ENCODE measurements at places on chromosomes 1 and 21. TPM values are rescaled to one million over a fixed set of nuclear protein-coding genes. Genes with fewer than 3 reads are reported as not detected.

NID1 gene
- total RNA-seq = 62.6 TPM

C4BPA gene
- total RNA-seq = not detected

GIPC2 gene
- total RNA-seq = 1.2 TPM

TPRG1L gene
- 26.9 TPM for total RNA-seq

RPE65 gene
- not detected for total RNA-seq

SPRR2E gene
- total RNA-seq = not detected

FAM131C gene
- under 0.01 TPM for total RNA-seq

RABGGTB gene
- 129 TPM for total RNA-seq

AMY1A gene
- total RNA-seq = not detected

CA6 gene
- not detected for total RNA-seq

SYT2 gene
- total RNA-seq = not detected

PCSK9 gene
- 0.89 TPM for total RNA-seq

OR2AJ1 gene
- not detected for total RNA-seq

CFHR5 gene
- not detected for total RNA-seq

RGS18 gene
- not detected for total RNA-seq

GDAP2 gene
- 37.2 TPM for total RNA-seq

DNM3 gene
- total RNA-seq = 0.55 TPM

SAMD13 gene
- 0.42 TPM for total RNA-seq

OR10J1 gene
- not detected for total RNA-seq

LRRC41 gene
- 91.5 TPM for total RNA-seq

RHD gene
- total RNA-seq = not detected

HAO2 gene
- not detected for total RNA-seq

FNBP1L gene
- total RNA-seq = 29.9 TPM

HES2 gene
- not detected for total RNA-seq

SPRR1B gene
- total RNA-seq = not detected

PLXNA2 gene
- 3.3 TPM for total RNA-seq

PPFIA4 gene
- total RNA-seq = 24.6 TPM

ZNF648 gene
- not detected for total RNA-seq

HNRNPCL2 gene
- not detected for total RNA-seq

RAB7B gene
- 1.3 TPM for total RNA-seq

LCE2A gene
- total RNA-seq = not detected

LCE1F gene
- total RNA-seq = not detected

AGMAT gene
- 1.5 TPM for total RNA-seq

NBPF11 gene
- 4.5 TPM for total RNA-seq

LCE3B gene
- total RNA-seq = not detected

MMP23B gene
- total RNA-seq = 17.6 TPM

PCBP3 gene
- total RNA-seq = 0.05 TPM

NOC2L gene
- 115 TPM for total RNA-seq

CLEC20A gene
- not detected for total RNA-seq

NCMAP gene
- total RNA-seq = not detected

KPRP gene
- not detected for total RNA-seq

PPM1J gene
- 1.6 TPM for total RNA-seq

TNFRSF8 gene
- total RNA-seq = not detected

CHIA gene
- not detected for total RNA-seq

APOBEC4 gene
- total RNA-seq = not detected
